ENCODE measurements at places on chromosomes 11 and 22.

DNA sequence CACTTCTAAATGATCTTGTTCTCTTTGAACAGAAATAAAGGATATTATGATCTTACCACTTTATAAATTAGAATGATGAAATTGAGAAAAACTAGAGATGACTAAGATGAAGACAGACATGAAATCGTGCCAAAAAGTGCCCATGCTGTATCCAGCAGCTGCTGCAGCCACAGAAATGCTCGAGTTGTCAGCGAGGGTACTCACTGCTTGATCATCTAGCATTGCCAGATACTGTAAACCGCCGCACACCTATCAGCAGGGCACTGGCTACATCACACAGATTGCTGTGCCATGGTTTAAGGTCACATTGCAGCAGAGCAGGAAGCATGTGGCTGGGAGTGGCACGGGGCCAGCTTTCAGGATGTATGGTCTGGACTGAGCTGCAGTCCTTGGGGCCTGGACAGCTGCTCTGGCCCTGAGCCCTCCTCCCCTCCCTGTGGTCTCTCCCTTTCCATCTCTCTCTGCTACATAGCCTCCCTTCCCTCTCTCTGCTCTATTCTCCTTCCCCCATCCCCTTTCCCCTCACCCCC, 51.0 kb upstream of the SEPTIN5 start:
- no peak for DNase-seq

DNA sequence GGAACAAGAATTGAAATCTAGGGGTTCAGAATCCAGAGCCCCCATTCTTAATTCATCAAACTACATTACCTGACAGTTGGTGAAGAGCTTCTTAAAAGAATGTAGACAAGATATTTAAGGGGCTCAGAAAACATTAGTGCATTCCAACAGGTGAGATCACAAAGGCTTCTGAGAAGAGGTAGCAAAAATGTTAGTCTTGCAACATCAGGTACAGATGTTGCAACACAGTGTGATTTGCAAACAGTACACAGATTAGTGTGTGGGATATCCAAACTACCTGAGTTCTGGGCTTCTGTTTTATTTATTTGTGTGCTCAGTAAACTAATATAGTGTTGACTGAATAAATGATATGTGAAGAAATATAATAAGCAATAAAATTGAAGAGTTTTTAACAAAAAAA, 11.8 kb downstream of the CASP4 start:
- DNase-seq: no peak

- no peak for DNase-seq
Measured at GRCh38 chr11:10287140-10287539, 6.9 kb downstream of the SBF2 start.

- no peak for DNase-seq
Measured at GRCh38 chr11:85863855-85864254, 8.7 kb downstream of the CCDC83 start.

- no peak for DNase-seq
Measured at GRCh38 chr11:88312628-88313027, 24.9 kb downstream of the CTSC start.

DNA sequence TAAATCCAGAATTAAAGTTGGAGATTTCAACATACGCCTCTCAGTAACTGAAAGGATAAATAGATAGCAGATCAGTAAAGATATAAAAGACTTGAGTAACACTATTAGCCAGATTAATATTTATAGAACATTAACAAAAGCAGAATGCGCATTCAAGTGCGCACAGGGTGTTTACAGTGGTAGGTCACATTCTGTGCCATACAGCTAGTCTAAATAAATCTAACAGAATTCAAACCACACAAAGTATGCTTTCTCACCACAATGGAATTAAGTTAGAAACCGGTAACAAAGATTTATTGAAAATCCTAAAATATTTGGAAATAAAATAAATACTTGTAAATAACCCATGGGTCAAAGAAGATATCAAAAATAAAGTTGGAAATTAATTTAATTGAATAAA, 341.0 kb downstream of the DYNC2H1 start:
- no peak for DNase-seq

DNA sequence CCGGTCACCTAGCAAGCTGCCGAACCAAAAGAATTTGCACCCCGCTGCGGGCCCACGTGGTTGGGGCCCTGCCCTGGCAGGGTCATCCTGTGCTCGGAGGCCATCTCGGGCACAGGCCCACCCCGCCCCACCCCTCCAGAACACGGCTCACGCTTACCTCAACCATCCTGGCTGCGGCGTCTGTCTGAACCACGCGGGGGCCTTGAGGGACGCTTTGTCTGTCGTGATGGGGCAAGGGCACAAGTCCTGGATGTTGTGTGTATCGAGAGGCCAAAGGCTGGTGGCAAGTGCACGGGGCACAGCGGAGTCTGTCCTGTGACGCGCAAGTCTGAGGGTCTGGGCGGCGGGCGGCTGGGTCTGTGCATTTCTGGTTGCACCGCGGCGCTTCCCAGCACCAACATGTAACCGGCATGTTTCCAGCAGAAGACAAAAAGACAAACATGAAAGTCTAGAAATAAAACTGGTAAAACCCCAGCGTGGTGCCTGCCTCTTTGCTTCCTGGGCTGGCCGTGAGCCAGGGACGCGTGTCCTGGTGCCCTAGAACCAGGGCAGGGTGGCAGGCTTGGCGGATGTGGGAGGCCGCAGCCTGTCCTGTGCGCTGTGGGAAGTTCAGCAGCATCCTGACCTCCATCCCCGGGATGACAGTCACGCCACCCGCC, 13.2 kb downstream of the CCND1 start:
- DNase-seq: no peak

GRCh38 chr11:120546312-120547205, 35.0 kb downstream of the GRIK4 start:
- no peak for DNase-seq

- no peak for DNase-seq
Measured at GRCh38 chr11:6708876-6709275, 25.7 kb upstream of the MRPL17 start.

DNA sequence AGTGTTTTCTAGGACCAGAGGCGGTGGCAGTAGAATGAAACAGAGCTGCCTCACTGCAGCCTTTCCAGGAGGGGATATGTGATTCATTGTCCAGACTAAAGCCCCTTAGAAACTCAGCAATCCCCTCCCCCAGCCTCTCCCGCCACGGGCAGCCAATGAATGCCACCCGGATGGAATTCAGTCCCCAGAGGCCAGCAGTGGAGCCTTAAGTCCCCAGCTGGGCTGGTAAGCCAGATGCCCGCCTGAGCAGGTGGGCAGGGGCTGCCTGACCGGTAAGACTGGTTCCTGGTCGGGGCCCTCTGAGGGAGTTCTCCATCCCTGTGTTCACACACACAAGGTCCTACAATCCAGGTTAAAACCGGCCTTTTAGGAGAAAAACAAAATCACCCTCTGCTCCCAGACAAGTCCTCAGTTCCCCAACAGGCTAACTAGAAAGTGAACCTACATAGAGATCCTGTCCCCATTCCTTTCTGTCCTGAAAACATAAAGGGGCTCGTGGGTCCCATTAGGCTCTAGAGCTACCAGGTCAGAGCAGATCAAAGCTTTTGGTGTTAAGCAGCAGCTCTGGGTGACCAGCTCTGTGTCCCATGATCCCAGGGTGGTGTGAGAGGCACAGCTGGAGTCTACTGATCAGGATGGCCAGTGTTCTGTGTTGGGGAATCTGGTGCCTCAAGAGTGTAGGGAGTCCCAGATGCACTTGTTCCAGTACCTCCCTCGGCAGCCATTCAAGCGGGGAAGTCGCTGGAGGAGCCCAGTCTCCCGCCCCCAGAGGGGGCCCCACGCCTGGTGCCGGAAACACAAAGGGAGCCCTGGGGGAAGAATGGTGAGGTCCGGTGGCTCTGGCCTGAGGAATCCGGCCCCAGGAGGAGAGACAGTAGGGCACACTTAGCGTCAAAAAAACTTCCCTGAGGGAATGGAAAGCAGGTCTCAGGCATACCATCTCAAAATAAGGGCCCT, 2.6 kb downstream of the PATZ1 start:
- DNase-seq: peak; percentile 17

DNA sequence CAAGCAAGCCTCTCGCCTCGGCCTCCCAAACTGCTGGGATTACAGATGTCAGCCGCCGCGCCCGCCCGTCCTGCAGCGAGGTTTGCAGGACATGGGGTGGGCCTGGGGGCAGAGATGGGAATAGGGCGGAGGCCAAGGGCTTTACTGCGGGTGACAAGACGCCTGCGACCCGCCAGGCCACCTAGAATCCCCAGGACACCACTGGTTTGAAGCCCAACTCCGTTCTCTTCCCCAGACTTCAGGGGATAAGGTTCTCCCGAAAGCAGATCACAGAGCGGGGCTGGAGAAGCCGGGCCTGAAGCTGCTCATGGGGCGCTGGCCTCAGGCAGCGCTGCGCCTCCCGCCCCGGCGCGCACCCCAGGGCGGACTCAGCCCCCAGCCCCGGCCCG, 354 bp downstream of the POLR2L start:
- no peak for DNase-seq

GRCh38 chr11:35363854-35364780, 55.2 kb downstream of the SLC1A2 start:
- DNase-seq: no peak

GRCh38 chr11:63557570-63557969, 5.6 kb downstream of the PLAAT2 start:
- DNase-seq: no peak

DNA sequence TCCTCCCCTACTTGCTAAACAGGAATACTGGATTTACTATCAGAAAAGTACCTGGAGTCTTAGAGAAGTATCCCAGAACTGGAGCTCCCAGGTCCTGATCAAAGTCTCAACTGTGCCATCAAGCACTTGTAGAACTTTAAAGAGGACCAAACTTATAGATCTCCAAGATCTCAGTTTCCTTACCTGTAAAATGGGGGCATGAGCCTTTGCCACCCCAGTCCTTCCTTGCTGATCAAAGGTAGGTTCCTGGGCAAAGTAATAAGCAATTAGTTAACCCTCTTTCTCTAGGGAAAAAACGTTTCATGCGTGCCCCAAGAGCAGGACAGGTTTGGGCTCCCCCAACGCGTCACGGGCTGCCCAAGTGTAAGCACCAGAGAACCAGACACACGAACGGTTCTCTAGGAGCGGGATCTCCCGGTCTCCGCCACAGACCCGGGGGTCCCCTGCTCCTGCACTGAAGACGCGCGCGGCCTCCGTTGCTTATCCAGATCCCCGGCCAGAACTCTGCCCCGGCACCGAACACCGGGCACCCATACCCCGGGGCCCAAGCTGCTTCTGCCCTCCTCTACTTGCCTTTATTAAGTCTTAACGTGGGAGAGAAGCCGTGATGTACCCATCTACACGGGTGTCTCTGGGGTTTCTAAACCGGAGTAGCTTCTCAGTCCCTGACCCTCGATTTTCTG, 505 bp downstream of the ZNF214 start:
- no peak for DNase-seq

DNA sequence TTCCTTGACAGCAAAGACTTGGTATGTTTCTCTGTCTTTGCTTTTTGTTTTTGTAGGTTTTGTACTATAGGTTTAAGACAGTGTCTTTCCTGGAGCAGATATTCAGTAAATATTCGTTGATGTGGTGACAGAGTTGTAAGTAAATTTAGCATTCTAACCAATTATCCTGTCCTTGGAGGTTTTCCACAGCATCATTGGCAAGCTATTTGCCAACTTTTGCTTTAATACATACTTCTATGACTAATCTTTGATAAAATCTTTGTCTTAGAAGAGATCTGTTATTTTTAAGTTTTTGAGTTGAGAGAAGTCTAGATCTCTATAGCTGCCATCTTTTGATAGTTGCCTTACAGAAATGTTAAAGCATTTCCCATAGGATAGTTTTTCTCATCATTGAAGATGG, 3.8 kb downstream of the USP47 start:
- no peak for DNase-seq

- no peak for DNase-seq
Measured at GRCh38 chr11:61532134-61533038, 23.8 kb downstream of the LRRC10B start.

GRCh38 chr22:20062766-20063083, 17.3 kb upstream of the DGCR8 start:
- DNase-seq: no peak

DNA sequence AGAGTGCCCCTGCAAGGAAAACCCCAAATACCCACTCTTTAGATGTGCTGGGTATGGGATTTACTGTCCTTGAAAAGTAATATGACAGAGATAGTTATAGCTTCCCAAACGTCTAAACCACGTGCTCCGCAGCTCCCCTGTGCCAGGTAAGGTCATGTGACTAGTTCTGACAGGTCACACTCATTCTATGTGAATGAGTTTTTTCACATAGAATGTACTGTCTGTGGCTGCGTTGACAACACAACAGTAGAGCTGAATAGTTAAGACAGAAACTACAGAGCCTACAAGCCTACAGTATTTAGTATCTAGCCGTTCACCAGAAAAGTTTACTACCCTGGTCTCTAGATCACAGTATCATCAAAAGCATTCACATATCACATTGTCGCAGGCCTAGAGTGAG, 236.2 kb downstream of the ETS1 start:
- DNase-seq: no peak

DNA sequence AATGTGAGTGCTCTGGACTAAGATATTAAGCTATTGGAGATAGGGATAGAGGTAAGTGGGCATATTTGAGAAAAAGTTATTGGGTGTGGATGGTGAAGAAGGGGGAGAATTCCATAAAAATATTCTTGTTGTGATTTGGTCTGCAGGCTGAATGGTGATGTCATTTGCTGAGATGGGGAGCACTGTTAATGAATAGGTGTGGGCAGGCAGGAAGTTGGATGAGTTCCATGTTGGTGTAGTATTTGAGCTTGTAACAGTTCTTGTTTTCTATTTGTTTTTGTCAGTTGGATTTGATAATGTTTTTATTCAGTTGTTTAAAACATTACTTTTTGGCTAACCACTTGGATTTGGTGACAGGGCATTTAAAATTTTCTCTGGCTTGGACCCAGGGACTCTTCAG, 168.8 kb downstream of the C11orf87 start:
- DNase-seq: no peak

DNA sequence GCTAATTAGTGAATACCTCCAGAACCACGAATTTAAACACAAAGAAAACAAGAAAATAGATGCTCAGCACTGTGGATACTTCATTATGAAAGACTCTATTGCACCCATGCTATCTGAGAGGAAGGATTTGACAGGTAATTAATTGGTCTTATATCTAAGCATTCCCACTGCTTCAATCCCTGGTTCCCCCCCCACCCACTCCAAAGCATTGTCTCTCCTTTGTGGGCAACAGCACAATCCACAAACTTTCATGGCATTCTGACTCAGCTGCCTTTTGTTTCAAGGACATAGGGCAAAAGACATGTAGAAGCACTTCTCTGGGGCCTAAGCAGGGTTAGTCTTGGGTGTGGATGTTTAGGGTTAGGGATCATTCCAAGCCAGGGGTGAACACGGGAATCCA, 551.4 kb downstream of the BUD13 start:
- no peak for DNase-seq

GRCh38 chr11:125157953-125158680, 6.4 kb upstream of the PKNOX2 start:
- no peak for DNase-seq

DNA sequence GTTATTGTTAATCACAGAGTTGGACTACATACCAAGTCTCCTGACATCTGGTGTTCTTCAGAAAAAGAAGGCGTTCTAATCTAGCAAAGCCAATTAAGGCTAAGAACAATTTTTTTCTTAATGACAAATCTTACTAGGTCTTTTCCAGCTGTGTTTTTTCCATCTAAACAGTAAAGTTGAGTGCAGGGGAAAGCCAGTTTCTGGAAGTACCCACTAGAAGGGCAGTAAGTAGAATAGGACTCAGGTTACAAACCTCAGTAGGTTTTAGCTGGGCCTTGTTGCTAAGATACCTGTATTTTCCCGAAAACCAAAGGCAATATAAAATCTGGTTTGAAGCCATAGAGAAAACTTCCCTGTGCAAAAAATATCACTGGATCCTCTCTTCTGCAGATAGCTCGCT, 351.9 kb downstream of the ETS1 start:
- no peak for DNase-seq

GRCh38 chr11:72088076-72088808, 7.6 kb downstream of the LRRC51 start:
- no peak for DNase-seq

GRCh38 chr11:116225784-116226585, 546.8 kb downstream of the BUD13 start:
- DNase-seq: no peak

Measured in activated CD8-positive, alpha-beta memory T cell treated with anti-CD3 and anti-CD28 coated beads for 48 hours (primary cell).